Spleen (tissue), 13 donors: ENCODE measurements at places on chromosomes 7 and 10.

DNA sequence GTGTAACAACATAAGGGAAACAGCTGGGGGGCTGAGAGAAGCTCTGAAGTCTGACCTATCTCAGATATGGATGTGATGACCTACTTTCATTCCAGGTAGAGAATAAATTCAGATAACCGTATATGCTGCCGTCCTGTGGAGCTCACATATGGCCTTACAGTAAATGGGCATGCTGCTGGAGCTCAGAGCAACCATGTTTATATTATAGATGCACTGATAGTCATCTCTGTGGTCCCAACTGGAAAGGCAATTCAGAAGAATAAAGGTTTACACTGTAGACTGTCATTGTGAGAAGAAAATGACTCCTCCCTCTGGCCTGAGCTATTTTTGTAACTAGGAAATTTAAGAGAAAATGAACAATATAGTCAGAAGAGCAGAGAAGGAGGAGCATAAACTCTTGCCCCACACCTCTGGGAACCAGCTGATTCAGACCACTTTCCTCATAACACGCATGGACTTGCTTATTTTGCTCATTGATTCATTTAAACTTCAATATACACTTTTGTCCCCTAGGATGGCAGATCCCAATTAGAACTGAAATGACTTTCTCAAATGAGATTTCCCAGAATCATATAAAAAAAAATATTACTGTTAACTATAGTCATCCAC is 69.9 kb upstream of the NXPH1 start:
- no peak for DNase-seq

- no peak for DNase-seq
Measured at GRCh38 chr10:31017534-31018355, 13.9 kb downstream of the ZNF438 start.

GRCh38 chr10:42950606-42951485 is 126.0 kb upstream of the RET start:
- DNase-seq: peak; percentile 47

GRCh38 chr10:106189292-106189691 is 975.2 kb downstream of the SORCS1 start:
- no peak for DNase-seq

DNA sequence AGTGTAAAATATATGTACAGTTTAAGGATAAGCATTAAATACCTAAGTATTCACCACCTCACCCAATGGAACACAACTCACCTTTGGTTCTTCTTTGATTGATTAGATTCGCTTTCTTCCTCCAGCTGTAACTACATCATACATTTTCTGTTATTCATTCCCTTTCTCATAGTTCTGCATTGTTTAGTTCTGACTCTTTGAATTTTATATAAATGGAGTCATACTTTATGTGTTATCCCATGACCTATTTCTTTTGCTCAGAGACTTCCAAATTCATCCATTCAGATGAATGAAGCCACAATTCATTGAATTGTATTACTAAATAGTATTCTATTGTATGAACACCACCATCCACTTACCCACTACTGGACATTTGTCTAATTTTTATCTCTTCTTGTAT is 12.3 kb downstream of the THNSL1 start:
- no peak for DNase-seq

GRCh38 chr7:50352282-50352681 is 47.8 kb downstream of the IKZF1 start:
- no peak for DNase-seq

GRCh38 chr10:44234483-44234875 is 150.4 kb downstream of the CXCL12 start:
- DNase-seq: no peak

DNA sequence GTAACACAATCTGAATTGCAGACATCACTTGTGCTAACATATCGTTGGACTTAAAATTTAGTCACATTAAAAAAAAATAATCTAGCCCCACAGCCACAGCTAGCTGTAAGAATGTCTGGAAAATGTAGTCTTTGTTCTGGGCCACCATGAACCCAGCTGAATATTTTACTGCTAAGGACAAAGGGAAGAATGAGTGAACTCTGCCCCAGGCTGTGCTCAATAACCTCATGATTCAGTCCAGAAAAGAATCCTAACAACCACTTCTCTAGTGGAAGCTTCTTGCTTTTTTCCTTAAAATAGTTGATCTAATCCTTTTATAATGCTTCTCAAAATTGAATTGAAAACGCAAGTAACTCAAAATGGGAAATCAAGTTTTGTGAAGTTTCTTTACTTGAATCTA is 25.6 kb upstream of the SOSTDC1 start:
- no peak for DNase-seq

DNA sequence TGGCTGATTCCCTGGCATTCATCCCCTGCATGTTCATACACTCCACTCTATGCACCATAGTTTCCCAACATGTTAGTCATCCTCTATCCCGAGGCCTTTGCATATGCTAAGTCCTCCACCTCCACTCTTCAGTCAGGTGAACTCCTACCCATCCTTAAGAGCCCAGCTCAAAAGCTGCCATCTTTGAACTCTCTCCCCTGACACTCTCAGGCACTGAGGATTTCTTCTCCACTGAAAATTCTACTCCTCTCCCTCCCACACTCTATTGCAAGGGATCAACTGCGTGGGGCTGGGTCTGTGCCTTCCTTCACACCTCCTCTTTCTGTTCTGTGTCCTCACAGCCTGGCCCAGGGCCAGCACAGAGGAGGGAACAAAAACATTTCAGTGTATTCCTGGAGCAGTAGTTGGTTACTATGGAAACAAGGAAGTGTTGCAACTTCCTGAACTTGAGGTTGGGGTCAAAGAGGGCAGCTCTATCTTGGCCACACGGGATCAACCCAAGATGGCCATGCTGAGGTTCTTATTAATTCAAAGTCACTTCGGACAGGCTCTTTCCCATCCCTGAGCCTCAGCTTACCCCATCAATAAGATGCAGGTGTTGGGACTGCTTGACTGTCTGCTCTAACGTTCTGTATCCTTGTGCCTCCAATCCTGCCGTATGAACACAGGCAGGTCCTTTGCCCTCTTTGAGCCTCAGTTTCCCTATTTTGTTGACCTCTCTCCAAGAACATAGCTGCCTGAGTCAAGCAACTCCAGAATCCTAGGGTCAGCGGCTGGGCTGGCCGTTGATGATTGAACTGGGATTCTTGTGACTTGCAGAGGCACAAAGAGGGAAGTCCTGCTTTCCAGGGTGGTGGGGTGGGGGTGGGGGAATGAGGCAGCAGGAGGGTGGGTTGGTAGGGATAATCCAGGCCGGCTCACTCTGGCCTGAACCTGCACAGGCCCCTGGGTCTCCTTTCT is 15.5 kb downstream of the ZMIZ1 start:
- peak; percentile 94 for DNase-seq

- DNase-seq: no peak
Measured at GRCh38 chr10:100895346-100895745, 17.4 kb upstream of the SLF2 start.
